Stimulated activated CD4-positive, alpha-beta T cell treated with anti-CD3 and anti-CD28 coated beads, Interleukin-15, amount 100 ng/mL, for 1 hour (primary cell): ENCODE measurements at places on chromosomes 1 and 21.
A peak's percentile ranks its signal among the peaks of the same experiment; 100 is the strongest.

GRCh38 chr1:215539803-215540570 lies 27.1 kb upstream of the KCTD3 start:
- no peak for DNase-seq

DNA sequence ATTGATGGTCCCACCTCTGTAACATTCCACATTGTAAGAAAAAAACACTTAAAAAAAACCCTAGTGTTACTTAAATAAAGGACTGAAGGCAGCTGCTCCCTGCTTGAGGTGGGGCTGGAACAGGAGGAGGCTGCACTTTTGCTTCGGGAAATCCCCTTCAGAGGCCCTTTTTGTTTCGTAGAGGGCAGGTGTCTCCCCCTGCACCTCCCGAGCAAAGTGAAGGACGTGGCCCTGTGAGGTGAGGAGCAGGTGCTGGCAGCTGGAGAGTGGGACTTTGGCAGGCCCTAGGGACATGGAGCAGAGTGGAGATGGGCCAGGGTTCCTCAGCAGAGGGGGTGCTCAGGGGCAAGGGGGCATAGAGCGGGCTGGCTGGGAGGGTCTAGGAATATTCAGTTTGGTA lies 33.4 kb upstream of the WNT4 start:
- DNase-seq: peak; percentile 6

GRCh38 chr1:94270801-94271203 lies 33.4 kb upstream of the ARHGAP29 start:
- no peak for DNase-seq

DNA sequence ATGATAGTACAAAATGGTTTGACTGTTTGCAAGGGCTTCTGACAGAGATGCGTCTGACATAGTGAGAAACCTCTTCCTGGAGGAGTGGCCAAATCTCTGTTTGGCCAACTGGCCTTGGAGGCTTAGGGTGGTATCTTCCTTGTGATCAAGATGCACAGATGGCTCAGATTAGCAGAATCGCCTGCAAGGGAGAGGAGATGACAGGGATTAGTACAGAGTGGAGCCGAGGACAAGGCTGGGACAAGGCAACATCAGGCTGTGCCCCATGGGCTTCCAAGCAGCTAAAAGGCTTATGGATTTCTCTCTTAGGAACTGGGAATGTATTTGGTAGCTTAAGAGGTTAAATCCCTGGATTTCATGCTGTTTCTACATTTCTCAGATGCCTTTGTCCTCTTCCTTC lies 379.1 kb downstream of the SIPA1L2 start:
- no peak for DNase-seq

DNA sequence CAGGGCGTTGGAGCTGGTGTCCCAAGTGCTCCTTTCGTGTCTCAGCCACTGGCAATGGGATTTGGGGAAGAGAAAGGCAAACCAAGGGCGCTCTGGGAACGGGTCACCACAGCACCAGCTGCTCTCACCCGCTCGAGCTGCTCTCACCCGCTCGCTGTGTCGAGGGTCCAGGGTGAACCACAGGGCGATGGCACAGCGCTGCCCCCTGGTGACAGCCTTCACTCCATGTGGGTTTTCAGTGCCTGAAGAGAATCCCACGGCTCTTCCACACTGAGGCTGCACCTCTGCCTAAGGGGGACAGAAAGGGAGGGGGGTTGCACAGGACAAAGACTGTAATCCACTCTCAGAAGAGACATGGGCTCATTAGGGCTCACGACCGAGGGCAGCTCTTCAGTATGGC lies 7.1 kb upstream of the CLDN19 start:
- peak; percentile 15 for DNase-seq

DNA sequence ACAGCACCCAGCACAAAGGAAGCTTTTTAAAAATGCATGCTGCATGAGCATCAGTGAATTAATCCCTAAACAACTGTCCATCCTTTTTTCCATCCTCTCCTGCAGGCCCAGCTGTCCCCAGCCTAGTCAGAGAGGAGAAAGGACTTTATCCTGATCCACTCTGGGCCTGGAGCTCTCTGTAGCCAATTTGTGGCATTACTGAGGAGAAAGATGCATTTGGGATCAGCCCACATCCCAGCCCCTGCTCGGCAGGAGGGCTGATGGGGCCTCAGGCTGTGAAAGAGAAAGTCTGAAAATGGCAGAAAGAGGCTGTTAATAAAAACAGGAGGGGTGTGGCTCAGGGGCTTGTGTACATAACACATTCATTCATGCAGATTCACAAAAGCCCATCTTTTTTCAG lies 37.5 kb upstream of the ATP2B4 start:
- no peak for DNase-seq

DNA sequence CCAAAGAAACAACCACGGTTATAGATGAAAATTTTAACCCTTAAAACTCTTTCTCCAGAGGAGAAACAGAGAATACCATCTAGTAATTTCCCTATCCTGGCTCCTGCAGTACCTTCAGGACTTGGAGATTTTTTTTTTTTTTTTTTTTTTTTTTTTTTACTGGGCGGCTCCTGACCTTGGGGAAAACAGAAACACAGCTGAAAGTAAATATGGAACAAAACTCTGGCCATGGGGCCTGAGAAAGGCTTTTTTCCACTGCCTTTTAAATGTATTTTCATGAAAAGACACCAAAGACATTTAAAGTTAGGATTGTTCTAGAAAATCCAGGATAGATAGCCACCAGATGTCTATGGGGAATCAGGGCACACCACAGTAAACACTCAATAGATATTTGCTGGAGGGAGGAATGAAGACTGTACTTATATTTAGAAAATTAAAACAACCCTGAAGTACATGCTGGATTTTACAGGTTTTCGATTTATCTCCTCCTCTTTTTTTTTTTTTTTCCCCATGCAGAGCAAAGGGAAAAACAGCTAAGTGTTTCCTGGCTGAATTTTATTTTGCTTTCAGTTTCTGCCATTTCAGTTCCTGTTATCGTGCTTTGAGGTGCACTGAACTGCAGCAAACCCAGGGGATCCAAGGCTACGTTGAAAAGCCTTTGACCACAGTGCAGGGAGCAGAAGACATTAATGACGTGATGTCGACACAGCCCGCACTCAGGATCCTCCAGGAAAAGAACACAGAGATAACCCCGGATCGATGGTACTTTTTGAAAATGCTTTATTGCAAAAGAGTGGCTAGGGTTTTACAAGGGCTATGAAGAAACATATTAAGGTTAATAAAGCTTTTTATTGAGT lies 35.7 kb upstream of the CNN3 start:
- DNase-seq: no peak

DNA sequence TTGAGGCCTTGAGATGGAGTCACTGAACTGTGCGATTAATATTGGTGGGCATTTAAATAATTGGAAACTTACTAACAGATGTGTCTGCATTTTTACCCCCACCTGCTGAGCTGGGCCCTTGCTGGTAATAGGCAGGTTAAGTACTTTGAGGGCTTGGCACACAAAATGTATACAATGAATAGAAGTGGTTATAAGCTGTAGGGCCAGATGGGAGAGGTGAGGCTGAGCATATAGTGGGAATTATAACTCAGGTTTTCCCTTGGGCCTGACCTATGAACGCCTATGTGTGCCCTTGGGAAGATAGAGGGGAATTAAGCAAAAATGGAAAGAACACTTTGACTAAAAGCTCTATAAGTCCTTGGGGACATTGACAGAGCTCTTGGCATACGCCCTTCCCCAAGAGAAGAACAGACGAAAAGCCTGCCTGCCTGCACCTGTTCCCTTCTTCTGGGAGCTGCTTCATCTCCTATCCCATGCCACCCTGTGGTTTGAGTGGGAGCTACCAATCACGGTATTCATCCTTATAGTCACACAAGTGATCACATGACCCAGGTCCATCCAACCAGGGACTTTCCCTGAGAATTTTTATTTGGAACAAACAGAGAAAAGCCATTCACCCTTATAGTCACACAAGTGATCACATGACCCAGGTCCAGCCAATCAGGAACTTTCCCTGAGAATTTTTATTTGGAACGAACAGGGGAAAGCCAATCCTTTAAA lies 260.7 kb upstream of the CSF3R start:
- no peak for DNase-seq

GRCh38 chr1:82401116-82401515 lies 600.4 kb downstream of the ADGRL2 start:
- no peak for DNase-seq

DNA sequence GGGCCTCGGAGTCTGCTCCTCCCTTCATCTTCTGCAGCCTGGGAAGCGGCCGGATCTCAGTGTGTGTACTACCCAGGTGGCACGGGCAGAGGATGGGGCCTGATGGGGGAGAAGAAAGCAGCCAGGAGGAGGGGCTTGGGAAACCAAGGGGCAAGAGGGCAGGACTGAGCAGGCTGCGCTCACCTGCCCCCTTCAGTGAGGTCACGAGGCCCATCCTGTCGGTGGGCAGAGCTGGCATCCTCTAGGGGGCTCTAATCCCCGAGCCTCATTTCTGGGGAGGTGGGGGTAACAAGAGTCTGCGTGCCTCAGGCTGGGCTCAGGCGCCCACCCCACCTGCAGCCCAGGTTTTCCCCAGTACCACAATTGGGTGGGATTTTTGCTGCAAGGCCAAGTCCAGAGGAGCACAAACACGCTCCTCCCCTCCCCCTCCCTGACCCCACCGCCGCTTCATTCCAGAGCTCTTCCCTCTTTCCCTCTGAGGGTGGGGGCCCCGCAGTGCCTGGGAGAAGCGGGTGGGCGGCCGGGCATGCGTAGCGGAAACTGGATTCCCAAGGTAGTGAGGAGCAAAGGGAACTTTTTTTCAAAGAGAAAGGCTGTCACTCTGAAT lies 1.8 kb upstream of the WNT3A start:
- DNase-seq: no peak

DNA sequence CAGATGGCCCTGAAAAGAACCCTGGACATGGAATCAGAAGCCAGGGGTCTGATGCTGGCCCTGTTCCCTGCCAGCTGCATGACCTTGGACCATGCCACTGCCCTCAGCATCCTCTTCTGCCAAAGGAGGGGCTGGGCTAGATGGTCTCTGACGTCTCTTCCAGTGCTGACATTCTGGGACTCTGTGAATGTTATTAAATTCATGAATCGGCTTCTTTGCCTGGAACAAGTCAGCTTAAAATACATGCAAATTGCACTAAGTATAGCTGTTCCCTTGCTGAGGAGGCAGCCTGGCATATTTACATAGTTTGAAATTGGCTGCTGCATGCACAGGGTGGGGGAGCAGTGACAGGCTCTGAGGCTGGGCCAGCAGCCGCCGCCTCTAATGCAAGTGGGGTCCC lies 23.8 kb downstream of the KCNA2 start:
- no peak for DNase-seq

DNA sequence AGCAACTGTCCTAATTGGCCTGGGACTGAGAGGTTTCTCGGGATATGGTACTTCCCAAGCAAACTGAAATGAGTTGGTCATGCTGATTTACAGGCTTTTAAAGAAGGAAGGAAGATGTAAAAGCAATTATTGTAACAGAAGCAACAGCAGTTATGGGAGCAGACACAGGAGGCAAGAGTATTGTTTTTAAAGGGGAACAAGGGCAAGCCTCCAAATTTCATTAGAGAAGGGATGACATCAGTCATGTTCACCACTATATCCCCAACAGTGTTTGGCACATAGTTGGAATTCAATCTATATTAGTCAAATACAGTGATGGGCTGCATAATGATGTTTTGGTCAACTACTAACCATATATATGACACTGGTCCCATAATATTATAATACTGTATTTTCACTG lies 46.0 kb upstream of the JUN start:
- no peak for DNase-seq

DNA sequence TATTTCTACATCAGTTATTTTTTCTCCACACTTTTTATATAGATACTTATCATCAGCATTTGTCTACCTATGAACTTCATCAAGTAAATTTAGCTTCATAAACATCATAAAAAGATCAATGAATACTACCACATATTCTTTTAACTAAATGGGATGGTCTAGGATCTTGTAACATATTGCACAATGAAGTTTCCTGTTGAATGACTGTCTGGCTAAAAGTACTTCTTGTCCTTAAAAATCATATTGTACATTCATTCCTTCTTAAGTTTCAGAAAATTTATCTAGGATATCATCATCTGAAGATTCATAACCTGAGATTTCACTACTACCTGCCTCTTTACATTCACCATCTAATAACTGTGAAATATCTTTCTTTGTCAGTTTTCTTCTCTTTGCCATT lies 69.0 kb downstream of the MAGI3 start:
- no peak for DNase-seq

DNA sequence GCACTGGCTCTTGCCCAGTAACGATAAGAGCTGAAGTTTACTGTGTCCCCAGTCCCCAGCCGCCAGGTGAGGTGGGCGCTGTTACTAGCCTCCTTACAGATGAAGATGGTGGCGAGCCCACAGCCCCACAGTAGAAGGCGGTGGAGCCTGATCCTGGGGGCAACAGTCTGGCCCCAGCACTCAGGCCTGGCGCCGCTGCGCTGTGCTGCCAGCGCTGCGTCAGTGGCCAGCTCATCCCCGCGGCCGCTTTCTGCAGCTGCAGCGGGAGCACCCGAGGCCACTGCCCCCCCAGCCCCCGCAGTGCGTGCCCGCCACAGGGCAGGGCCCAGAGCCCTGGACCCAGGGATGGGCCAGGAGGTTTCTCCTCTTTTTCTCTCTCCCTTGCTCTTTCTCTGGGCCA lies 13.3 kb downstream of the H6PD start:
- no peak for DNase-seq

DNA sequence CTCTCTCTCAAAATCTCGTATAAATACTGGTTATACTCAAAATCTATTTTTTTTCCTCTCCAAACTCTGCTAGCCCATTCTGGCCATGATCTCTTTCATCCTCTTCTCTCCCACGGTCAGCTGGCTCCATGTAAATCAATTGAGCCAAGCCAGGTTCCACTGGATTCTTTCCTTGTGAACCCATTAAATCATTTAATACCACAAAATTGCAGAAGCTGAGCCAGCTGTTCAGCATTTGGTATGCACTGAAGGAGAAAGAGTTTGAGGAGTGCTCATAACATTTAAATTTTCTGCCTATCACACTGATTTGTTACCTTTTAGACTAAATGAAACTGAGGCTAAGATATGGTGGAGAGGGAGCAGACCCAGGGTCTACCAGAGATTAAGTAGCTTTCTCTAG lies 29.1 kb upstream of the TADA1 start:
- DNase-seq: no peak

- no peak for DNase-seq
Measured at GRCh38 chr1:18073066-18073642, 34.4 kb upstream of the IGSF21 start.

DNA sequence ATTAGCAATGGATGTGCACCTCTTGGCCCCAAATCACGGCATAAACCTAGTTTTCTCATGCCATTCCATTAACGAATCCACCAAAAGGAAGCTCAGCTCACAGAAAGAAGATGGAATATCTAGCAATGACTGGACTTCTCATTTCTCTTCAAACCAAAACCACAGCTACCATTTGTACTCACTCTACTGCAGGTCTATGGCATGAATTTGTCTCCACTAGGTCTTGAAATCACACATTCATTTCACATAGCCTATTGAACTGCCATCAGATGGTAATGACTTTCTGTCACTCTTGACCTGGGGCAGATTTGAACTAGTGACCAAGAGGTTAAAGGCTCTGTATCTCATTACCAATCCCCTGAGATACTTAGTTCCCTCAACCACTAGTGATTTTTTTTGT lies 382.7 kb downstream of the DPYD start:
- DNase-seq: no peak

GRCh38 chr21:35204850-35205541 lies 155.9 kb upstream of the RUNX1 start:
- no peak for DNase-seq

GRCh38 chr21:42737951-42738590 lies 84.7 kb downstream of the PDE9A start:
- DNase-seq: no peak
